ENCODE measurements at places on chromosomes 2 and 18. TPM values are rescaled to one million over a fixed set of nuclear protein-coding genes. Genes with fewer than 3 reads are reported as not detected.

CHRND gene
- total RNA-seq: not detected

LIMS1 gene
- total RNA-seq: 136 TPM

CRYGD gene
- total RNA-seq: not detected

GPR35 gene
- total RNA-seq: under 0.01 TPM

IL1A gene
- 1.8 TPM for total RNA-seq

TRMT61B gene
- 12.7 TPM for total RNA-seq

PJVK gene
- total RNA-seq: 0.66 TPM

LRRC30 gene
- total RNA-seq: not detected

XDH gene
- not detected for total RNA-seq

CLIP4 gene
- total RNA-seq: 39.9 TPM

SULT1C4 gene
- total RNA-seq: 9.3 TPM
